ENCODE measurements at places on chromosomes 11 and 22. TPM values are rescaled to one million over a fixed set of nuclear protein-coding genes. Genes with fewer than 3 reads are reported as not detected.
A peak's percentile ranks its signal among the peaks of the same experiment; 100 is the strongest.

GRCh38 chr11:65803797-65804492 is 17.1 kb downstream of the OVOL1 start:
- DNase-seq: no peak

GRCh38 chr11:115362997-115363396 is 141.2 kb downstream of the CADM1 start:
- no peak for DNase-seq

- no peak for DNase-seq
Measured at GRCh38 chr11:6566704-6567370, 36.6 kb downstream of the RRP8 start.

- no peak for DNase-seq
Measured at GRCh38 chr11:68313574-68314202, 1.3 kb downstream of the LRP5 start.

GRCh38 chr11:123082977-123083376 is 21.0 kb upstream of the HSPA8 start:
- DNase-seq: no peak

DNA sequence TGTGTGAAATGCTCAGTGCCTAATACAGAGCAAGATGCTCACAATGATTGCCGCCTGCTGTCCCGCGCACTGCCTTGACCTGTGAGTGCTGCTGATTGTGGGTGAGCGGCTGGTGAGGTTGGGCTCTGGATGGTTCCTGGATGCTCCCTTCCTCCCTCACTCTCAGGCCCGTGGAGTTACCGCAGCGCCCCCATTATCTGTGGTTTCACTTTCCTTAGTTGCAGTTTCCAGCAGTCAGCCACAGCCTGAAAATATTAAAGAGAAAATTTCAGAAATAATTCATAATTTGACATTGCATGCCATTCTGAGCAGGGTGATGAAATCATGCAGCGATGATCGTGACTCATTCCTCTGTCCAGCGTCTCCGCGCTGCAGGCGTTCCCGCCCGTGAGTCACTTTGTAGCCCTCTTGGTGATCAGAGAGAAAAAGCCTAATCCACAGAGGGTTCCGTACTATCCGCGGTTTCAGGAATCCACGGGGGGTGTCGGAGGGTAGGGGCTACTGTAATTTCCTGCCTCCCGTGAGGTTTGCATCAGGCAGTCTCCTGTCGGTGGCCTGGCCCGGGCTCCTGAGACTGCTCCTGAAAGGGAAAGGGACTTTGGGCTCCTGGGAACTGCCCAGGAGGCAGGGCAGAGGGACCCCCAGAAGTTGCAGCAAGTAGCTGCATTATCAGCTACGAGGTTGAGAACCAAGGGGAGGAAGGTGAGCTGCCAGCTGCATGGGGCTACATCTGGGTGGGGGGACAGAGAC is 10.6 kb downstream of the RPL3 start:
- DNase-seq: peak; percentile 82

DNA sequence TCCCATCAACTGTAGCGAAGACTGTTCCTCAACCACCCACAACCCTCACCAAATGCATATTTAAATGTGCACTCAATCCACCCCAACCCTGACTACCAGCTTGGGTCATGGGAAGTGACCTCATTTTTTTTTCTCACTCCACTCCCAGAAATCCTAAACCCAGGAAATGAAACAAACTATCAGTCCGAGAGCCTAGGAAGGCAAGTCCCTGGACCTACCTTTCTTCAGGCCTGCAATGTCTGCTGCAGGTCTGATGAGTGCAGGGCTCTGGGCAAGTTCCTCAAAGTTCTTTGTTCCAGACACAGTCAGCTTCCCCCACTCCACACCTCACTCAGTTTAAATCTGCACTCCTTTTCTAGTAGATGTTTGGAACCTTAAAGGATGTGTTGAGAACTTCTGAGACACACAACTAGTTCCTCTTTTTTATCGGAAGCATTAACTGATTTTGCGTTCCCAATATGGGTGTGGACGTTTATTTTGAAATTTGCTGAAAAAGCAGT is at the start of gene MS4A4E:
TSS of gene MS4A4E (minus strand) at position 398 of the 500 bp plus-strand sequence. CDS start 13,082 bp downstream, outside the sequence.
- DNase-seq: no peak

GRCh38 chr11:70272009-70272408 is 1.5 kb downstream of the PPFIA1 start:
- no peak for DNase-seq

- DNase-seq: no peak
Measured at GRCh38 chr11:73401217-73401923, 25.2 kb downstream of the RELT start.

- no peak for DNase-seq
Measured at GRCh38 chr11:76562541-76562940, 108.0 kb downstream of the LRRC32 start.

DNA sequence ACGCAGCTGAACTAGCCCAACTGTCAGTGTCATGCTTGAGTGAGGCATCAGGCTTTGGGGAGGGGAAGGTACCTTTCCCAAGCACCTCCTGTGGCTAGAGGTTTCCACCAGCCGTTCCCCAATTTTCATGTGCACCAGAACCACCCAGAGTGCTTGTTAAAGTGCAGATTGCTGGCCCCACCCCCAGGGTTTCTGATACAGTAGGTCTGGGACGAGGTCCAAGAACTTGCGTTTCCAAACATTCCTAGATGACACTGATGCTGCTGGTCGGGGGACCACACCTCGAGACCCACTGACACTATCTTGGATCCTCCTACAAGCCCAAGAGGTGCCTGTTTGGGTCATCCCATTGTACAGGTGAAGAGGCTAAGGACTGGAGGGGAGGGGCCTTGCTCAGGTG is 59.8 kb downstream of the PDE2A start:
- no peak for DNase-seq

CYB5R2 gene
- 58.7 TPM for total RNA-seq

MRGPRX4 gene
- not detected for total RNA-seq

GGTLC2 gene
- 5.3 TPM for total RNA-seq

ROBO4 gene
- 111 TPM for total RNA-seq

RNF141 gene
- 41.5 TPM for total RNA-seq

CCT8L2 gene
- total RNA-seq: not detected

CHADL gene
- total RNA-seq: 12.6 TPM

Measured in upper lobe of left lung (tissue), 6 donors.